ENCODE measurements at places on chromosomes 1 and 21.

- no peak for DNase-seq
Measured at GRCh38 chr1:67300561-67300960, 7.1 kb upstream of the IL12RB2 start.

DNA sequence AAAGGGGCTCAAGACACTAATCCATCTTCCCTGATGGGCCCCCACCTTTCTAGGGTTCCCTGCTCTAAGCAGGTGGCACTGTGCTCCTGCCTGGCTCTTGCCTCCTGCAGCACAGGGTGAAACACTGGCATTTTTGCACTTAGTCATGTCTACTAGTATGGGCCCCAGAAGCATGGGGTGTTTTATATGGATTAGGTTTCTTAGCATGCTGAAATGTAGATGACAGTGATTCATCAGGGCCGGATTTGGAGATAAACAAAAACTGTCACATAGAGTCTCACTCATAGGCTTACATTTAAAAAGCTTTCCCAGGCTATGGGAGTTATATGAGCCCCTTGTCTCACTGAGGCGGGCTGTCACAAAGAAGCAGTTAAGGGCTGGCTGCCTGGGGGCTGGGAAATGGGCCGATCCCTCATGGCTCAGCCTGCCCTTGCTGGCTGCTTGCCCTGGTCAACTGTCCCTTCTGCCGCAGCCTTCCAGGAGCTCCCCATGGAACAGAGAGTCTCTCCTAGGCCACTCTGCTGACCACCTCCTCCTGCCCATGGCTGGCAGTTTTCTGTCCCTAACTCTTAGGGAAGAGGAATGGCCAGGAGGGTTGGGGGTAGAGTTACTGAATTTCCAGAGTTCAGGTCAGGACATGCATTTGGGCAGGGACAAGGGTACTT, 6.5 kb downstream of the GALNT2 start:
- DNase-seq: no peak

DNA sequence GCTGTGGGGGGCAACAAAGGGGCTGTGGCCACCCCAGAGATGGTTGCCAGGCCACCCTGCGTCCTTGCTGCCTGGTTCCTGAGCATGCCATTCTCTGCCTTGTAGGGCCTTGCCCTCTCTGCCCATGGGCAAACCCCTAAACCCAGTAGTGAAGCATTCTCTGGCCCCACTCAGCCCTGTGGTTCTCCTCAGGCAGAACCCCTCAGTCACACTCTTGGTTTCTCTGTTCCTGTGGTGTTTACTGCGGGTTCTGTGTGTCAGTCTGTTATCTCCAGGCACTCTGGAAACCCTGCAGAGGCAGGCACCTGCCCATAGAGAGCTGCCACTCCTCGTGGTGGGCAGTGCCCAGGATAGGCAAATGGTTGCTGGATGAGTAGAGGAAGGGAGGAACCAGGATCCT, 41.1 kb upstream of the IL19 start:
- DNase-seq: no peak

DNA sequence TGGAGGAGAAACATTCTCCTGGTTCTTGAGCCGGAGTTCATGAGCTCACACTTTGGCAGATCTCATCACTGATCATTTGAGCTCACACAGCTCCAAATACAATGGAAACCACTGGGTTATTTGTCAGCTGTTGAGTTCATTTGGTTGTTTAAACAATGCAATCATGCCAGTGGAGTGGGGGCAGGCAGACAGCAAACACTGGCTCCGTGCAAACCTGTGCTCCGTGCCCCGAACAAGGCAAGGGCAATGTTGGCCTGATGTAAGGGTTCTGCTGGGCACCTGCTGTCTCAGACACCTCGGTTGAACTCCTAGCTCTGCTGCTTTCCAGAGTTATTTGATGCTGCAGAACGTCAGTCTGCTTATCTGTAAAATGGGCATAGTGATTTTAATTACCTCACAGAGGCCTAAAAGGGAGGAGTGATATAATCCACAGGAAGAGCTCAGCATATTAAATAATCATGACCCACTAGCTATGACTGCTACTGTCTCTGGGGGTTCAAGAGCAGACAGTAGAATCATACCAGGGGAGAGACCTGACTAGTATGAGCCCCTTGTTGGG, 20.0 kb upstream of the CLIC6 start:
- no peak for DNase-seq

DNA sequence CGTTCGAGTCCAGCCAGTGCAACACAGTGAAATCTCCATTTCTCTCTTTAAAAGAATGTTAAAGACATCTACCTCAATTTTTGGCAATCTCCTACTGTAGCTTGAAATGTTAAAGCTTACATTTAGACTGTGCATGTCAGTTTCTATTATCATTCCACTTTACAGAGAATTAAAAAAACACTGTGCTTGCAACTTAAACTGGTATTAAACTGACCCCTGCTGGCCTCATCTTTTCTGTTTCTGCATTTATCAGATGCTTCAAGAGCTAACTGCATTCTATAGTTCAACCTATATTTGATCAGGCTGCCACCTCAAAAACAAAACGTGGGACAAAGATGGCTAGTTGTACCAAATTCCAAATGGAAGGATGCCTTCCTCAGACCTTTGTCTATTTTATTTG, 226.5 kb downstream of the SMYD3 start:
- DNase-seq: no peak

GRCh38 chr1:15412175-15412800, 2.6 kb downstream of the EFHD2 start:
- no peak for DNase-seq

DNA sequence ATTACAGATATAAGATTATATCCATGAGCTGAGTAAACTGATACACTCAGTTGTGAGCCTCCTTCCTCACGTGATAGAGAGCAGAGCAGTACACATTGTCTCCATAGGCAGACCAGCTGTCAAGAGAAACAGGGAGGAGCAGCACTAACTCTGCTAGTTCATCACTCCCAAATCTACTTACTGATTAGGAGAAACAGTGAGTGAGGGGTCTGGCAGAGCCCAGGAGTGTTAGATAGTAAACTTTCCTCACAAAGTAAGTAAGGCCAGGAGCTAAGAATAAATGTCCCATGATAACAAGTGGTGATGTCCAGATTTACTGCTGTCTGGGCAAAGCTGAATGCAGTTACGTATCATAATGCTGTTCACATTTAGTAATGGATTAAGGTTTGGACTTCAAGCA, 168.6 kb upstream of the KCNK2 start:
- DNase-seq: no peak

- DNase-seq: no peak
Measured at GRCh38 chr1:17640975-17641374, 101.5 kb downstream of the ARHGEF10L start.

- DNase-seq: no peak
Measured at GRCh38 chr1:31768939-31769704, 5.0 kb upstream of the ADGRB2 start.

- no peak for DNase-seq
Measured at GRCh38 chr1:191536791-191537429, 621.4 kb upstream of the RGS18 start.

GRCh38 chr1:145990249-145990855, 6.0 kb downstream of the TXNIP start:
- no peak for DNase-seq

- no peak for DNase-seq
Measured at GRCh38 chr1:95893921-95894320, 659.9 kb downstream of the RWDD3 start.

GRCh38 chr21:21231913-21232312, 233.7 kb downstream of the NCAM2 start:
- no peak for DNase-seq

All from SW 1271 (cell line).